ENCODE measurements at places on chromosomes 4 and X. TPM values are rescaled to one million over a fixed set of nuclear protein-coding genes. Genes with fewer than 3 reads are reported as not detected.

DNA sequence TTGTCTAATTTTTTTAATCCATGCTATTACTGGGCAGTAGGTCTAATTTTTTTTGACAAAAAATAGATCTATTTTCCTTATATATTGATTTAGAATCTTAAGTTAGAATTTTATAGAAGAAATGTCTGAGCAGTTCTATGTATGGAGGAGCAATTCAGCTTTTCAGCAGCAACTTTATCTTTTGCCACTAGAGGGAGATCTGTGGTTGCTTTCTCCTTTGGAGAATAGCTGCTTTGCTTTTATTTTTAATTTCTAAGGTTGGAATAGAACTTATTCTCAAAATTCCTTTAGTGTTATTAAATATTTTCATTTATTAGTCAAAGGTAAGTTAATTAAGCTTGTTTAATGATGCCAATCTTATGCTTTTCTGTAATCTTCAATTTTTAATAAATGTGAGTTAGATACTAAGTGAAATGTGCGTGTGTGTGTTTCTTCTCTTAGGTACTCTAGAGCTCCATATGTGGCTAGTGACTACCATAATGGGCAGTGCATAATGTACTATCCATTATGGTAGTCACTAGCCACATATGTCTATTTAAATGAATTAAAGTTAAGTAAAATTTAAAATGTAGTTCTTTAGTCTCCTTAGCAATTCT, 29.3 kb downstream of the FAM199X start:
- no peak for DNase-seq

Gene PAGE4
- not detected for total RNA-seq

DNA sequence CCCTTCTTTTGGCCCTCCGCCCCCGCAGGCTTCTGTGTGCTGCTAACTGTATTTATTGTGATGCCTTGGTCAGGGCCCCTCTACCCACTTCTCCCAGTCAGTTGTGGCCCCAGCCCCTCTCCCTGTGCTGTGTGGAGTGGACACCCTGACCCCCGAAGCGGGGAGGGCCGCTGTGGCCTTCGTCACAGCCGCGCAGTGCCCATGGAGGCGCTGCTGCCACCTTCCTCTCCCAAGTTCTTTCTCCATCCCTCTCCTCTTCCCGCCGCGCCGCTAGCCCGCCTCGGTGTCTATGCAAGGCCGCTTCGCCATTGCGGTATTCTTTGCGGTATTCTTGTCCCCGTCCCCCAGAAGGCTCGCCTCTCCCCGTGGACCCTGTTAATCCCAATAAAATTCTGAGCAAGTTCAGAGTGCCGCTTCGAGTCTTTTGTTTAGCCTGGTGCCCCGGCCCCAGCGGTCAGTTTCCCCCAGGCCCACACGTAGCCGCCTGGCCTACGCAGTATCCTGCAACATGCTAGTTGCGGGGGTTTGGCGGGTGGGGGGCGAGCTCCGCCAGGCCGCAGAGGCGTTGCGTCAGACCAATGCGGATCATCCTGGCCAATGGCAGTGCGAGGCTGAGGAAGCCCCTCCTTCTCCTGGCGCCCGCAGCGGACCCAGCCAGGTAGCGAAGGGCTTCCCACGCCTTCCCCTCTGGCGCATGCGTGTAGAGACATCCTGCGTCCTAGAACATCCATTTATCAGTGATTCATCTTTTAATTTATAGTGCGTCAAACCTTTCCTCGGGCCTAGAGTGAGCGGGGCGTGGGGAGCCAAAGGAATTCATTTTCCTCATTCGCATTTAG, 5.6 kb upstream of the KANTR start:
- no peak for DNase-seq

Gene TMEM35A
- 3.0 TPM for total RNA-seq

DNA sequence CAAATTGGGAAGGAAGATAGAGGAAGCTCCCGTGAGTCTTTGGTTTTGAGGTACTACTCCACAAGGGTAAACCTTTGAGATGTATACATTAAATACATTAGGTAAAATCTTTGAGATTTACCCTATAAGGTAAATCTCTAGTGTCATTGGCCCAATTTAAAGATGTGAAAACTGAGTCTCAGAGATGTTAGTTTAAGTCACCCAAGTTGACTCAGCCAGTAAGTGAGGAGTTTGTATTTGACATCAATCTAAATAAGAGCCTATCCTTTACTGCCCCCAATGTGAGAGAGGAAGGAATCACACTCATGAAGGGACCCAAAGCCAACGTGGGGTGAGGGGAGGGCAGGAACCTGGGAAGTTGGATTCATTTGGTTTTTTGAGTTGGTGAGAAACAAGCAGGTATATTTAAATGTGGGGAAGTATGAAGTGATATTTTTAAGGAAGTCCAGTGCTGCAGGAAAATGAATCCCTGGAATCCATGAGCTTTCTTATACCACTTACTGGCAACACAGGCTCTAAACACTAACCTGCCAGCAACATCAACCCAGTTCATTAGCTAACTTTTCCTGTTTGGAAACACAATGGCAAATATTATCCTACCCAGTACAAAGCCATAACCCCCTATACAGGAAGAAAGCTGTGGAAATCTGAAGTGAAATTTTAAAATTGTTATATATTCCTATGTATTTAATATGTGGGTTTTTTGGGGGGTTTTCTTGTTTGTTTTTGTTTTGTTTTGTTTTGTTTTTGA, 55.3 kb downstream of the PALLD start:
- no peak for DNase-seq

Gene MAP9
- 22.1 TPM for total RNA-seq

DNA sequence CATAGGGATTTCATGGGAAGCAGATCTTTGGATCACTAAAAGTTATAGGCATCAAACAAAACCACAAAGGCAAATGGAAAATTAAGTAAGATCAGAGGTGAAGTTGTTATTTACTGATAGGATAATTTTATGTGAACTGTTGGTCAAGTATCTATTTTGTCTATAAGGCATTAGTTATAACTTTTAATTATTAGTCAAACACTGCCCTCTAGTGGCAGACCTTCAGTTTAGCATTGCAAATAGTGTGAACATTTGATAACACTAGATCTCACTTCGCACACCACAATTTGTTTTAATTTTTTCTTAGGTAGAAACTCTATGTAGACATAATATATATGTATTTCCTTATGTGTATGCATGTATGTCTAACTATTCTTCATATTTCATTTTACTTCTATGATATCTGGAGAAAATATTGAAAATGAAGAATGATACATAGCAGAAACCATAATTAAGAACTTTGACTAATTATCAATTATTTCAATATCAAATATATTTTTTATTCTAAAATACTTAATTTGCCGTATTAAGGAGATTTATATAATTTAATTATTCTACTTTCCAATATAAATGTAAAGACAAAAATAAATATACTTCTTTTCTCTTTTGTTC, 214.5 kb upstream of the TACR3 start:
- DNase-seq = no peak

DNA sequence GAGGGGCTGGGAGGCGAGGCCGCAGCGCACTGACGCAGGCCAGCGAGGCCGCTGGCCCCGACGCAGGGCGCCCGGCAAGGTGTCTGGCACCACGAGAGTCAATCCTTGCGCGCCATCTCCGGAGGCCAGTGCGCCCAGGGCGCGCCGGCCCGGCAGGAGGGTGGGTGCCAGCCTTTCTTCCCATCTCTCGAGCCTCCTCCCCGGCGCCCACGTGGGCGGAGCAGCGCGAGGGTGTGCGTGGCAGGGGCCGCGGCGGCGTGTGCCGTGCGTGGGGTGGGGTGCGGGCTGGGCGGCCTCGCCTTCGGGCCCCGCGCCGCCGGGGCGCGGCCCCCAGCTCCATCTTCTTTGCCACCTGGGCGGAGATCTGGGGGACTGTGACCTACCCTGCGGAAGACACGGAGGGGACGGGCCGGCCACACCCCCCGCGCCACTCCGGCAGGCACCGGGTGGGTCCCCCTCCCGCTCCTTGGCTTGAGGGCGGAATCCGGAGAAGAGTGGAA, 877 bp downstream of the JAKMIP1 start:
- no peak for DNase-seq

- DNase-seq = no peak
Observed at GRCh38 chr4:25485104-25485503, 108.0 kb downstream of the ANAPC4 start.

DNA sequence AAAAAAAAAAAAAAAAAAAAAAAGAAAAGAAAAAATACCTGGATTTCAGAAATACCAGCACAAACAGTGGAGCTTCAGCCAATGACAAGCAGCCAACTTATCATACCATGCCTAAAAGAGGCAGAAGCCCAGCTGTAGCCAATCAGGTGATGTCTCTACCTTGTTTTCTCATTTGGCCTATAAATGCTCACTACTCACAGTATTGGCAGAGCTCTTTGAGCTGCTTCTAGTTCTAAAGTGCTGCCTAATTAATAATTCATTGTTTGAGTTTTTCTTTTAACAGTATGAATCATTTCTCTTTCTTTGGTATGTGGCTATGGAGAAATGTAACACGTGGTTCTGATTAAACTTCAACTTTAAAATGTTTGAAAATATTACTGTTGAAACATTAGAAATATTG, 188.8 kb upstream of the TECRL start:
- no peak for DNase-seq

GRCh38 chrX:32530802-32531403, 680.4 kb downstream of the DMD start:
- DNase-seq = no peak

Gene GPR143
- 4.7 TPM for total RNA-seq

Gene ABCE1
- total RNA-seq = 62.1 TPM

Gene SPP1
- total RNA-seq = 375 TPM

DNA sequence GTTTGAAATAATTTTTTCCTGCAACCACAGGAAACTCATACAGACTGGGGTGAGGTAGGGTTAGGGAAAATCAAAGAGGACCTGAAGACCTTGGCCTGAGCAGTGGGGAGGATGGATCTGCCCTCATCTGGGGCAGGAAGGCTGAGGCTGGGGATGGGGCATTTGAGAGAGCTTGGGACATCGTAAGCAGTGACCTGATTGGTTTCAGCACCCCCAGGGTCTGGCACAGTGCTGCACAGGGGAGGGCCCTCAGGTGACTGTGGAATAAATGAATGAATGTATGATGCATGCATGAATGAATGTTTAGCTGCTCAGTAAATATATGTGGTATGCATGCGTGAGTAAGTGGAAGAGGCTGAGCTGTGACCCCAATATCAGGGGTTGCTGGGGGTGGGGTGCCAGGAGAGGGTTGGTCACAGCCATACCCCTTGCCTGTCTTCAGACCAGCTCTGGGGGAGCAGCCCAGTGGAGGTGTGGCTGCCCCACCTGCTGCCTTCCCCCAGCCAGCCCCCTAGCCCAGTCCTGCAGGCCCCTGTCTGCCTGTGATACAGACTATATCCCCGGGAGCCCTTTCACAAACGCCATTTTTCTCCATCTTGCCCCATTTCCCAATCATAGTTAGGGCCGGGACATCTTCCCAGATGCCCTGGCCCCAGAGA, 11.0 kb upstream of the TNIP2 start:
- no peak for DNase-seq

Gene FHDC1
- 23.1 TPM for total RNA-seq

Measured in type B pancreatic cell (in vitro differentiated cells).